Cortex of kidney (tissue), 1 donor: ENCODE measurements at places on chromosomes 16 and 17.

- no peak for DNase-seq
These were observed 10.0 kb upstream of the NOS2 start for GRCh38 chr17:27810211-27810901.

GRCh38 chr16:87375426-87376135 is 8.0 kb downstream of the FBXO31 start:
- DNase-seq = no peak

GRCh38 chr16:11326084-11326736 is 19.0 kb upstream of the RMI2 start:
- no peak for DNase-seq

- DNase-seq = no peak
These were observed at the start of the genes HEXD and OGFOD3 for GRCh38 chr17:82418001-82418986. Gene HEXD, plus strand, starts transcription at chr17:82418347. Its CDS starts 1,453 bp downstream, at chr17:82419800. Gene OGFOD3, minus strand, starts transcription at chr17:82418586. Its CDS starts 101 bp downstream, at chr17:82418485.

DNA sequence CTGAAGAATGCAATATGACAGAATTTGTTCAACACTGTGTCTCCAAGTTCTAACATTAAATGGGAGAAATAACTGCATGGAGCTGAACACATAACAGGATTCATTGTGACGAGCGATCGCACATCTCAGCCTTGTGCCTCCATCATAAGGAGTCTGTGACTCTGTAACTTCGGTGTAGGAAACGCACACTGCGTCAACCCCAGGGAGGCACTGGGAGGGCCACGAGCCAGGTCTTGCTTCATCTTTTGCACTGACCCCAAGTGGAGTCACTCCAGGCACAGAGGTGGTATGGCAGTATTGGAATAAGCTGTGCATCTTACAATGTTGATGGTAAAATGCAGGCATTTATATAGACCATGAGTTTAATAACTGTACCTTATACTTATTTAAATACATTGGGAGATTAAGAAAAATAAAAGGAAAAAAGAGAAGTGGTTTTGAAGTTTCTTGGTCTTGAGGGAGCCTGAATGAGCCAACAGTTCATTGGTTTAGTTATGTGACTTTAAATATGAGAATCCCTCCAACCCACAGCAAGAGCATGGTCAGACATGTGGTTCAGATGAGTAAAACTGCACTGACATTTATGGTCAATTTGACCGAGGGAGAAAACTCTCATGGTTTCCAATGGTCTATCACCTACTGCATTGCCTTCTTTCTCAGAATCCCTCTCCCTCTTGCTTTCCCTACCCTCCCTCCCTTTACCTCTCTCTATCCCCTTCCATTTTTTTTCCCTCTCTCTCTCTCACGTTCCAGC is 5.7 kb upstream of the PMP22 start:
- no peak for DNase-seq
